Stimulated activated CD8-positive, alpha-beta memory T cell treated with anti-CD3 and anti-CD28 coated beads, Interleukin-7, amount 100 ng/mL, for 4 hours (primary cell): ENCODE measurements at places on chromosomes 7 and 10.

GRCh38 chr10:14723052-14723689, 51.5 kb downstream of the FAM107B start:
- peak; percentile 1 for DNase-seq

- no peak for DNase-seq
These were observed 889.3 kb upstream of the CELF2 start for GRCh38 chr10:10128387-10128786.

GRCh38 chr7:154505362-154505761, 453.2 kb downstream of the DPP6 start:
- DNase-seq = no peak

- no peak for DNase-seq
These were observed 18.6 kb downstream of the AKR1C2 start for GRCh38 chr10:4984971-4985594.
